Breast epithelium (tissue), 4 donors: ENCODE measurements at places on chromosomes 4 and X. TPM values are rescaled to one million over a fixed set of nuclear protein-coding genes. Genes with fewer than 3 reads are reported as not detected.

HAUS3 gene
- total RNA-seq: 14.1 TPM

PROM1 gene
- 40.0 TPM for total RNA-seq

DNA sequence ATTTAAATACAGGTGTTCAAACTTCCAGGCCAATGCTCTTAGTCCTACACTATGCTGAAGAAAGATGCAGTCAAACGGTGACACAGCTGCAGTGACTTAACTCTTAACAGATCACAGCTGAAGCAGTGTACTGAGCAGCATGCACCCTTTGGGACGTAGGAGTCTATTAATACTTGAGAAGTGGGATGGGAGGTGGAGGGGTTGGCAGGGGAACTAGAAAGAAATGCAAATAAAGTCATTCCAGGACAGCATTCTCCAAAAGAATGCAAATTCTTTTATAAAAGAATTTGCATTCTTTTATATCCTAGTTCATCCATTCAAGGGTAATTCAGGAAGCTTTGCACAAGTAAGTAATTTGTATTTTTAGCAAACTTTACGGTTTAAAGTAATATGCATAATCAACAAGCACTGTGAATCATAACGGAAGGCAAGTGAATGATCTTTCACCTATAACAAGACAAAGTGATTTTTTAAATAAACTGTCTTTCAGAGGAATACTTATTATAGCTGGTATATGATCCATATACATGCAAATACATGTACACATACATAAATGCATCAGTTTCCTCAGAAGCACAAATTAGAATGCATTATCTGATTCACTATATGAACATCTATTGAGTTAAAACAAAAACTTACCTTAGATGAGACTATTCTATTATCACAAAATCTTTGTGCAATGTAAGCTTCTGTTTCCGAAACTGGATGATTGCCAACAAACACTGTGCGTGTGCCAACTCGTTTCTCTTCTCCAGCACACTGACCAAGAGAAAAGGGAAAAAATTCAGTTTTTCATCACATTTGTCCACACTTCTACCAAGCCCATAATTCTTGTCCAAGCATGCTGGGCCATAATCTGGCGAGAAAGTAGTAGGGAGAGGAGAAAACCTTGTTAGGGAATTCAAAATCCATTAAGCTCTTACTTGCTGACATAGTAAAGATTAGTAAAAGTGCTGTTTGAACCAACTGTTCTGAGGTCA lies 106.5 kb downstream of the ATP11C start:
- H3K4me1 ChIP-seq: no peaks in the 10 kb centered on the region
- no peak overlapping the region for H3K27ac ChIP-seq
- peaks cover 8% of the 10 kb centered on the region for H3K27me3 ChIP-seq
- H3K36me3 ChIP-seq: no peaks in the 10 kb centered on the region
- no peak for DNase-seq

GRCh38 chr4:153906231-153906630 lies 117.3 kb upstream of the SFRP2 start:
- H3K27ac ChIP-seq: no peak overlapping the region
- no peaks in the 10 kb centered on the region for H3K27me3 ChIP-seq
- no peaks in the 10 kb centered on the region for H3K4me1 ChIP-seq
- H3K36me3 ChIP-seq: no peaks in the 10 kb centered on the region
- no peak for DNase-seq
